ENCODE measurements at places on chromosomes 2 and 18.

DNA sequence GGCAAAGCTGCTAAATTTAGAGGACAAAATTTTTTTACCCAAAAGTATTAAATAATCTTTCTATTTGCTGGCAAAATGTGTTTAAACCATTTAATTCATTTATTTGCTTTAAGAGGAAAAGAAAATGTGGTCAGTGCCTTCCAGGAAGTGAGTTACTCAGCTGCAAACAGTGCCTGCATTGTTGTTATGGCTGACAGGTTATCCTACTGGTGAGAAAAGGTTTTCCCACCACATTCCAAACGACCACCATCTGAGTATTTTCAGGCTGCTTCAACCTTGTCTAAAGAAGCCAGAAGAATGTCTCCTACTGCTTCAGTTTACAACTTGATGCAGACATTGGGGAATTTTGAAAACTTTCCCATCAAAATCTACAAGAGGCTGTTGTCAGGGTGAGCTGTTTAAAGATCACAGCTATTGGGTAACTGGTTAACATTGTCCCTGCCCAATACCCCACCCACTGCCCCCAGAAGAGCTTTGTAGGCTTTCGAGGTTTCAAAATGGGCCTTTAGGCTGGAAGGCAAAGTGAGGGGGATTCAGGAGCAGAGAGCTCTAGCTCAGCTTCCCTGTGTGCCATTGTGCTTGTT is 461.3 kb upstream of the FANCL start:
- no peak for DNase-seq

GRCh38 chr2:156435396-156435717 is 822 bp upstream of the GPD2 start:
- no peak for DNase-seq

- DNase-seq, result no peak
Observed at GRCh38 chr2:99336804-99337112, 431 bp upstream of the EIF5B start.

DNA sequence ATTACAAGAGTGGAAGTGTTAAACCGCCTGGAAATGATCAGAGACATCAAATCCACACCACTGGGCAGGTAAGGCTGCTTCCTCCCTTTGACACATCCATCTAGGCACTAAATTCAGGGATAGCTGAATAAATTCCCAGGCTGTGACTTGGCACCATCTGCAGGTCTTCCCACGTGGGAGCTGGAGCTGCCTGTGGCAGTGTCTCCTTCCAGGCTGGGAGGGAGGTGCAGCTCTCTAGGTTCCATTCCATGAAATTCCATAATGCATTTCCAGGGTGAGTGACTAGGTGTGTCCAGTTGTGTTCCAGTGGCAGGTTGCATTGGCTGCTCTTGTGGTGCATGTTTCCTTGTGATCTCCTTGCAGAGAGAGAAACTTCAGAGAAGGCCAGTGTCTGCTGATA is 188.9 kb upstream of the CXCR4 start:
- no peak for DNase-seq

GRCh38 chr2:44707945-44708660 is 233.4 kb upstream of the SIX3 start:
- no peak for DNase-seq

Measured in T47D (cell line).